ENCODE measurements at places on chromosomes 7 and 10.

GRCh38 chr10:48598936-48599829, 5.7 kb downstream of the ARHGAP22 start:
- no peak for DNase-seq

DNA sequence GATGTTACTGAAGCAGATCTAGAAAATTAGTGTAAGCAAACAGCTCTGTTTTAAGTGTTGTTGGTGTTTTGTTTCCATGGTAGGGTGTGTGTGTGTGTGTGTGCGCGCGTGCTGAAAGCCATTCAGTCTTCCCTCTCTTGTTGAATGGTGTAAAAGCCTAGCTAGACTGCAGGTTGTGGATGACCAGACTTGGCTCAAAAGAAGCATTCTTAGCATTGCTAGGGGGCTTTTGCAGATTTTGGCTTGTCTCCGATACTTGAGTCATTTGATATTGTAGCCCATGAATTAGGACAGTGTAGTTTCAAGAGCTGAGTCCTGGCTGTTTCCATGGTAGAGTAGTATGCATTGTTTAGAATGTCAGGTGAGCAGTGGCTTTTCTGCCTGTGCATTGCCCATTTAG, 99.1 kb downstream of the SND1 start:
- DNase-seq = peak; percentile 80

GRCh38 chr10:103192089-103192450, 1.0 kb downstream of the NT5C2 start:
- DNase-seq = no peak

GRCh38 chr10:21496343-21497176, 28.9 kb downstream of the SKIDA1 start:
- peak; percentile 38 for DNase-seq

- DNase-seq = no peak
These were observed 67.1 kb upstream of the PRR15 start for GRCh38 chr7:29496355-29497020.

Measured in AG10803 (cell line).